ENCODE measurements at places on chromosomes 2 and 18.

GRCh38 chr2:9780368-9781130 is 62.7 kb upstream of the TAF1B start:
- DNase-seq: peak; percentile 61

DNA sequence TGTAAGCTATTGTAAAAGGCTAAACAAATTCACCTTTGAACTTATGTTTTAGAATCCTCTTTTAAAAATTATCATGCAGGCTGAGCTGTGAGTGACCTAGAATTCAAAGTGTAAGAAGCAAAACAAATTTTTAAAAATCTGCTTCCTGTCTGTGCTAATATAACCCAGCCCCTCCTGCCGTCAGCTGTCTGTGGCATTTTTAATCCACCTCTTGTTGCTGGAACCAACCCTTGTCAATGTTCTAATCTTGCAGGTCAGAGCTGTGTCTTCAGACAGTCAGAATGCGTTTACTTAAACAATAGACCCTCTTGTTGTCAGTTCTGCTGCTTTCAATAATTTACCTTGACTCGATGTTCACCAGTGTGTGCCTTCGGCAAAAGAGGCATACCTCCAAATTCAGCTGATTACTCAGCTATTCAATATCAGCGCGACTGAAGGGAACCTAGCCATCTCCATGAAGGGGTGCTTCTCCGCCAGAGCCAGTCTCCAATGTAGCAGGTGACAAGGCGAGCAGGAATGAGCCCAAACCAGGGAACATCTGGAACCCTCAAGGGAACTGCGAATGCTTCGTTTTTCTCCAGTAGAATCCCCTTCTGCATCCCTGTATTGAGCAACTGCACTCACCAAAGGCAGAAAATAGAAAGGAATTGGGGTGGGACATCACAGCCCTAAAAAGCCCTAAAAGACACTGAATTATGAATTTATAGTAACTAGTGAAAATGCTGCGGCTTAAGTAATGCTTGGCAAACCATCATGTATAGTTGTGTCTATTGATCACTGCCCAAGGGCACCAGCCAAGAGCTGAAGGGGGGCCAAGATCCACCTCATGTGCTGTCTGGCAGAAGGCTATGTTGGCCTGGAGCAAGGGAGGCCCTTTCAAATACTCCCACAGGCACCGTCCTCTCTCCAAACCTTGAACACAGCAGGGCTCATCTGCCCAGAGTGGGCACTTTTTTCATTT is 62.5 kb downstream of the LYPD6B start:
- DNase-seq: no peak

- no peak for DNase-seq
Measured at GRCh38 chr18:79580498-79581171, 99.0 kb upstream of the CTDP1 start.

DNA sequence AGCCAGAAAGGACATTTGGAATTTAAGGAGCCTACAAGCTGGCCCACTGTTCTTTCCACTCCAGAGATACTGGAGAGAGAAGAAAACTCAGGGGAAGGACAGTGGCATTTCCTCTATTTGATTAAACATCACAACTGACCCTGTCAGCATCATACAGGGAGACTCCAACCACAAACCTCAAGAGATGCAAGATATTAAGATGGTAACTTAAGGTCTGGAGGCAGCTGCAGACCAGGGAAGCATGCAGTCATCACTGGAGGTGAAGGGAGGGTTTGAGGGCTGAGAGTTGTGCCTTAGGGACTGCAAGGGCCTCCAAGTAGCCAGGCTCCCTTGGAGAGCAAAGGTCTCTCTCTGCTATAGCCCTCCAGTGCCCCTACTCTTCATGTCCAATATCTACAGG is 67.4 kb downstream of the RNF152 start:
- DNase-seq: no peak

GRCh38 chr18:76757335-76757734 is 65.0 kb upstream of the ZNF236 start:
- no peak for DNase-seq

DNA sequence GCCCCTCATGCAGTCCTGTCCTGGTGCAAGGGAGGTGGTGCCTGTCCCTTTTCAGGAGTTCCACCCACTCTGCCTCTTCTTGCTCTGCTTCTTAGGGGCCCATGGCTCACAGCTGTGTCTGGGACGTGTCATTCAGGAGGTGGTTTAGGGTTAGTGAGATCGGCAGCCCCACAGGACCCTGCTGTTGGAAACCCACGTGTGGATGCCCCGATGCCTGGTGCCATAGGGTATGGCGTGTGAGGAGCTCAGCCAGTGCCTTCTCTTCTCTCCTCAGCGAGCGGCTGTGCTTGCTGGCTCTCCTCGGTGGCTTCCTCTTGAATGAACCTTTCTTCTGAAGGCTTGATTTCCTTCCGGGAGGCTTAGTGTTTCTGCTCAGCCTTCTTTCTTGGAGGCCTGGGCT is 55.2 kb downstream of the LDLRAD4 start:
- peak; percentile 64 for DNase-seq

- DNase-seq: no peak
Measured at GRCh38 chr2:1636791-1637415, 107.4 kb downstream of the PXDN start.

DNA sequence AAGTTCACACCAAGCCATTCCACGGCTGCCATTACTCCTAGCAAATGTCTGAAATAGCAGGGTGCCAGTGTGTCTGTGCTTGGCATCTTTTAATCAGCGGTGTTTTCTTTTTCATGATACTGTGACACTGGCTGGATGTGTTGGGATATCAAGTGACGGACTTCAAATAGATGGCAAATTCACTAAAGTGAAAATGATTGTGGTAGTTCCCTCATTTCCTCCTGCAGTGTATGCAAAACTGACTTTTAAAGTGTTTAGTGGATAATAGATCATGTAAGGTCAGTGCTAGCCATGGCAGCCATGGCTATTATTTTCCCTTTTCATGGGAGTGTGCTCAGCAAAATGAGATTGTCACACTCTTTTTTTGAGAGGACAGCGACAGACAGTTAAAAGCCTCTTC is 261.5 kb upstream of the SIX3 start:
- DNase-seq: no peak

- DNase-seq: no peak
Measured at GRCh38 chr2:76009484-76009883, 298.8 kb upstream of the GCFC2 start.

- no peak for DNase-seq
Measured at GRCh38 chr18:7020995-7021777, 96.4 kb downstream of the LAMA1 start.

- no peak for DNase-seq
Measured at GRCh38 chr2:201414099-201415023, 36.9 kb downstream of the TRAK2 start.

GRCh38 chr2:112520234-112520783 is 22.0 kb upstream of the POLR1B start:
- DNase-seq: no peak

DNA sequence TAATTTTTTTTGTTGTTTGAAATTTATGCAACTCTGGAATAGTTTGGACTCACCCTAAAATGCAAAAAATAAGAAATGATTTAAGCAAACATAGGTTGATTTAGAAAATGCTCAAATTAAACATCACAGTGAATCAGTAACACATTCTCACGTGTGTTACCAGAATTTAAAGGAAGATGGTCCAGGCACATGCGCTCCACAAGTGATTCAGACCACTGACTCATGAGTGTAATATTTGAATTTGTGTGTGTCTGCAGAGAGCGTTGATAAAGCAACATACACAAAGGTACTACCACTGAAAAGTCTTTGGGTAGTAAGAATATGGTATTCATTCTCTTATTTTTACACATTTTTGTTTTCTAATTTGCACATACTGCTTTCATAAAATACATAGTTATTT is 7.9 kb downstream of the SS18 start:
- no peak for DNase-seq

- no peak for DNase-seq
Measured at GRCh38 chr2:117774716-117775115, 39.8 kb upstream of the DDX18 start.

DNA sequence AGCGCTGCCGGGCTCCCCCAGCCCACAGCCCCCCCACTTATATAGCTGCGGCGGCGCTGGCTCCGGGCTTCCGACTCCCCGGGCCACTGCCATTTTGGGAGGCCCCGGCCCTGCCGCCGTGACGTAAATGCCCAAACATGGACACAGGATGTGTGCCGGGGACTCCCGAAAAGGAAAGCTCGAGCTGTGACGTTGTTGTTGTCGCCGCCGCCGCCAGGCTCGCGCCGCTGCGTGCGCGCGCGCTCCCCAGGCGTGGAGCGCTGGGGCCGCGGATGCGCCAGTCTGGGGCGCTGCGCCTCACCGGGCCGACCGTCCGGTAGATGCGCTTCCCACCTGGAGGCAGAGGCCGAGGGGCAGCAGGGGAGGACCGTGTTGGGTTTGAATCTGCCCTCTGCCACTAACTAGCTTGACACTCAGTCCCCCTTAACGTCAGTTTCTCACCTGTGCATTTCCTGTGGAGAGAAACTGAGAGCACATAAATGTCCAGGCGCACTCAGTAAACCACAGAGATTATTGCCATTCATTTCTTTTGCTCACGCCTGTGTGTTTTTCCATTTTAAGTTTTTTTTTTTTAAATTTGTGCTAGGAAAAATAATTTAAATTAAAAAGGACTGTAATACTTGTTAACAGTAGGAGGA is at the start of gene EGR4:
TSS of gene EGR4 (minus strand) at position 15 of the 638 bp plus-strand sequence. CDS start 231 bp downstream, outside the sequence.
- DNase-seq: peak; percentile 91

- no peak for DNase-seq
Measured at GRCh38 chr2:833180-833579, 117.5 kb upstream of the SNTG2 start.

- DNase-seq: no peak
Measured at GRCh38 chr2:8202132-8202531, 479.7 kb upstream of the ID2 start.

DNA sequence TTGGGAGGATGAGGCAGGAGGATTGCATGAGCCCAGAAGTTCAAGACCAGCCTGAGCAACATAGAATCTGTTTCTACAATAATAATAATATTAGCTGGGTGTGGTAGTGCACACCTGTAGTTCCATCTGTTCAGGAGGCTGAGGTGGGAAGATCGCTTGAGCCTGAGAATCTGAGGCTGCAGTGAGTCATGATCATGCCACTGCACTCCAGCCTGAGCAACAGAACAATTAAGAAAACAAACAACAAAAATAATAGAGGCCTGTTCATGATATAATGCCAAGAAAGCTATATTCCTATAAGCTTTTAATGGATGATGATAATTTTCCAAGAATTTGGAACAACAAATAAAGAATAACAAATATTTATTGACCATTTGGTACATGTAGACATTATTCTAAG is 6.9 kb upstream of the CCBE1 start:
- no peak for DNase-seq

- DNase-seq: no peak
Measured at GRCh38 chr2:131063501-131064283, 29.6 kb downstream of the FAM168B start.

DNA sequence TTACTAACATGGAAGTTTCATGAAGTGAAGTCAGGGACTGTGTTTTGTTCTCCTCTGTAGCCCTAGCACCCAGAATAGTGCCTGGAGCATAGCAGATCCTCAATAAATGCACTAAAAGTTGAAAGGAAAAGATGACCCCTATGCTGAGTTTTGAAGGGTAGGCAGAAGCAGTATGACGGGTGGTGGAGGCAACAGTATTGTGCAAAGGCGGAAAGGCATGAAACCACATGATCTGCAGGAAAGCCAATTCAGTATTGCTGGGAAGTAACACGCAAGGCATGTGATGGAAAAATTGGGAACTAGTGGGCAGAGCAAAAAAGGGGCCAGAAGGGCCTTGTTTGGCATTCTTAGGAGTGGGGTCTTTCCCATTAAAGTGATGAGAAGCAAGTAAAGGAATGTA is 23.1 kb downstream of the DTNB start:
- DNase-seq: no peak

- DNase-seq: no peak
Measured at GRCh38 chr18:23870676-23871380, 143.7 kb upstream of the TTC39C start.

- DNase-seq: no peak
Measured at GRCh38 chr18:76476665-76477561, 18.1 kb downstream of the ZNF516 start.

DNA sequence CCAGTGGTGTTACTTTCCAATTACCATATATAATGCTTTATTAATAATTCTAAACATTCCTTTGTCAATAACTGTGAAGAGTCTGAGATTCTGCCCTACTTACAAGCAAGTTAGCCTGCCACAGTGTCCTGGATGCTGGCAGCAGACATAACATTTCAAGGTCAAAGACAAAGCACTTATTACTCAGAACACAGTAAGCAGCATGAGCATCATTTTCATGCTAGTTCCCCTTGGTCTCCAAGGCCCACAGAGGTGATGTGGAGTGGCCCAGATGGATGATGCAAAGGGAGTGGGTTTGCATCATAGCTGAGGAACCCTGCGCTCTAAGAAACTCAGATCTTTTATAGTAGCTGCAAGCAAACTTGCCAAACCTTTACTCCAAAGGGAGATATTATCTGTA is 349.7 kb downstream of the ZEB2 start:
- DNase-seq: no peak

DNA sequence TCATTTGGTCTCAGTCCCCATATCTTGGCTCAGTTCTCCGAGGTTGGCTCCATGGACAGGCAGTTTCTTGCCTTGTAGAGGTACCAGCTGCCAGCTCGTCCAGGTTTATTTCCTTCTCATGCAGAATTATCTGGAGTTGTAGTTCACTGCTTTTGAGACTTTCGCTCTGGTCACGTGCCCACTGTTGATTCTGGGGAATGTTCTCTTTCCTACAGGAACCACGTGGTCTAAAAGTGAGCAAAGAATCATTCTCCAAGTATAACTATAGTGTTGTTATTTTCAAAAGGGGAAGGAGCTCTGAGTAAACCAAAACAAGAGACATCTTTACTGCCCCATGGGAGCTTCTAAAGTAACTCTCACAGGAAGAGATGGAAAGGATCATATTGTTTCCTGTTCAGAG is 41.2 kb upstream of the RAB27B start:
- no peak for DNase-seq

GRCh38 chr18:5941890-5942289 is 46.6 kb upstream of the TMEM200C start:
- no peak for DNase-seq

- no peak for DNase-seq
Measured at GRCh38 chr2:176078541-176079284, 5.0 kb downstream of the EVX2 start.

- DNase-seq: no peak
Measured at GRCh38 chr2:16386431-16386830, 279.2 kb downstream of the CYRIA start.

DNA sequence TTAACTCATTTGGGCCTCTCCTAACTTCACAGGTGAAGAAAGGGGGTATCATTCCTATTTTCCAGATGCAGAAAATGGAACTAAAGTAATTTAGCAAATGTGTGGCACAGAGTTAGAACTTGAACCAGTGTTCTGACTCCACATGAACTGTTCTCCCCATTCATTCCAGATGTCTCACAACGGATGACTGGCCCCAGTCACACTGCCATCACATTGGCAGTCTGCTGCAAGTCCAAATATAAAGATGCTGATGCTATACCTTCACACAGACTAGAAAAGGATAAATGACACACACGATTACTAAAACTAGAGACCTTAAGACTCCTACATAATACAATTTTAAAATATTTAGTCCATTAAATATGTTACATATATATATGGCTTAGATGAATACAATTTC is 195.7 kb downstream of the NBAS start:
- no peak for DNase-seq

All from activated T-cell treated with anti-CD3 and anti-CD28 coated beads, Interleukin-2, amount 50 U/mL, for 48 hours (primary cell).